ENCODE measurements at places on chromosomes 5 and 9. TPM values are rescaled to one million over a fixed set of nuclear protein-coding genes. Genes with fewer than 3 reads are reported as not detected.

DNA sequence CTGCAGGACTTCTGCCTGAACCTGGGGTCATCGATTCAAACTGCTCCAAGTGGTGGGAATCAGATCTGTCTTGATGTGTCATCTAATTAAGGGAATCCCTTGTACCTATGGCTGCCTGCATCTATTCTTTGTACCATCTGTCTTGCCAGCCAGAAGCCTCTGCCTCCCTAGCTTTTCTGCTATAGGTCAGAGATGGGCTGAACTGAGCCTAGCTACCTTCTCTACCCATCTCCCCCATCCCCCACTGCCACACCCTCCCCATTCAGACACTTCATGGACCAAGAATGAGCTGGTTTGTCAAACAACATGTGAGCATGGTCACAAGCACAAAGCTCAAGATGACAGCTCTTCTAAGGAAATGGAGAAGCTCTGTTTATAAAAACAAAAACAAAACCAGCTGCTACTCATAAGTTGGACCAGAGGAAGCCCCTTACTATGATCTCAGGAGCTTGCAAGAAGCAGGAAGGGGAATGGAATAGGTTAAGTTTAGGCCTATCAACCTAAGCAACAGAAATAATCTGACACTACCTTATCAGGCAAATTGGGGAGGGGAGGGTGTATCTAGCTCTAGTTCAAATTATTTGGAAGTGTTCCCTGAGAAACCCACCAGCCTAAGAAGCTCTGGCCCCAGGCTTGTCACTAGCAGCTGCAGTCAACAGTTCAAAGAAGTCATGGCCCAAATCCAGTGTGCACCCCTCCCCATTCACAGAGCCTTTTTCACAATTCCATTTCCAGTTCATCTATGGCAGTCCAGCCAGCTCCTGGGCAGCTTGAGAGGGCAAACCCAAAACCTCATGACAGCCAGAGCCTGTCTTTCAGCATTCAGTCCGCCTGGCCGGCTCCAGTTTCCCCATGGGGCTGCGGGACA is 29.9 kb downstream of the SKP1 start:
- no peak overlapping the region for H3K4me3 ChIP-seq
- DNase-seq = no peak
- peaks cover 56% of the 10 kb centered on the region for H3K4me1 ChIP-seq
- H3K27ac ChIP-seq = no peak overlapping the region

GRCh38 chr9:116262448-116262847 is 108.9 kb downstream of the PAPPA start:
- no peaks in the 10 kb centered on the region for H3K36me3 ChIP-seq
- H3K4me3 ChIP-seq = no peak overlapping the region
- DNase-seq = no peak
- no peaks in the 10 kb centered on the region for H3K4me1 ChIP-seq
- H3K27me3 ChIP-seq = no peaks in the 10 kb centered on the region

- DNase-seq = no peak
- peaks cover 59% of the 10 kb centered on the region for H3K4me1 ChIP-seq
- H3K4me3 ChIP-seq = no peak overlapping the region
- no peak overlapping the region for H3K27ac ChIP-seq
- peaks cover 18% of the 10 kb centered on the region for H3K36me3 ChIP-seq
- no peaks in the 10 kb centered on the region for H3K27me3 ChIP-seq
These were observed 4.4 kb downstream of the SSNA1 start for GRCh38 chr9:137192859-137193258.

GRCh38 chr5:178474562-178475184 is 115.5 kb downstream of the COL23A1 start:
- no peak overlapping the region for H3K4me3 ChIP-seq
- peaks cover 12% of the 10 kb centered on the region for H3K4me1 ChIP-seq
- H3K36me3 ChIP-seq = no peaks in the 10 kb centered on the region
- no peak overlapping the region for H3K27ac ChIP-seq

GRCh38 chr5:74123929-74124328 is 497.9 kb downstream of the ARHGEF28 start:
- H3K36me3 ChIP-seq = no peaks in the 10 kb centered on the region
- no peak for DNase-seq
- H3K4me1 ChIP-seq = peaks cover 7% of the 10 kb centered on the region
- no peaks in the 10 kb centered on the region for H3K27me3 ChIP-seq
- H3K4me3 ChIP-seq = no peak overlapping the region

DNA sequence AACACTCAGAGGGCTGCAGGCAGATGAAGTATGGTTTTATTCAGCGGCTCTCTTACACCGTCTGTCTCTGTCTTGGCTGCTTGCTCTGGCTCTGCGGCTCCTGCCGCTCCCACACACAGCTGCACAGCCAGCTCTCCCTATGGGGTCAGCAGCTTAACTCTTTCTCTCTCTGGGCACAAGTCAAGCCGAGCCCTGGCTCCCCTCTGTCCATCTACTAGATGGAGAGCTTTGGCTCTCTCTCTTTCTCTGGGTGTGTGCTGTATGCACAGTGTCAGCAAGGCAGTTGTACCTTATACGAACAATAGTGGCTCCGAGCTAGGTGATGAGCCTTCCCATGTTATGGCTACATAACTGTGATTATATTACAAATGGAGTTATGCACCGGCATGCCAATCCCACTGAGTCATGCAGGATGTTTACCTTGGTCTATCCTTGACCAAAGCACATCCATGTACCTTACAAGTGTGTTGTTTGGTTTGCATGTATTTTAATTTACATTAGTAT is 19.3 kb upstream of the PPP2CA start:
- H3K36me3 ChIP-seq = no peaks in the 10 kb centered on the region
- H3K27me3 ChIP-seq = no peaks in the 10 kb centered on the region
- no peaks in the 10 kb centered on the region for H3K4me1 ChIP-seq
- H3K27ac ChIP-seq = no peak overlapping the region

Gene SPINK13
- total RNA-seq = not detected
